Vagina (tissue), 2 donors: ENCODE measurements at places on chromosomes 16 and 17.

GRCh38 chr16:87371261-87371866, 12.2 kb downstream of the FBXO31 start:
- no peak for DNase-seq

GRCh38 chr17:17417718-17418181, 59.0 kb upstream of the MED9 start:
- no peak for DNase-seq

- no peak for DNase-seq
These were observed 306.2 kb downstream of the CPPED1 start for GRCh38 chr16:12497526-12497925.

- no peak for DNase-seq
These were observed 5.7 kb downstream of the TPPP3 start for GRCh38 chr16:67387479-67388079.
